ENCODE measurements at places on chromosomes 4 and X.

GRCh38 chrX:131894995-131895394 lies 128.1 kb upstream of the STK26 start:
- no peaks in the 10 kb centered on the region for H3K27me3 ChIP-seq
- H3K4me3 ChIP-seq: no peak overlapping the region
- no peaks in the 10 kb centered on the region for H3K4me1 ChIP-seq
- DNase-seq: no peak
- H3K36me3 ChIP-seq: no peaks in the 10 kb centered on the region

GRCh38 chr4:171644430-171645057 lies 168.7 kb upstream of the GALNTL6 start:
- H3K4me1 ChIP-seq: no peaks in the 10 kb centered on the region
- H3K4me3 ChIP-seq: no peak overlapping the region
- no peaks in the 10 kb centered on the region for H3K36me3 ChIP-seq
- peak; percentile 37 for DNase-seq
- no peak overlapping the region for H3K27ac ChIP-seq

DNA sequence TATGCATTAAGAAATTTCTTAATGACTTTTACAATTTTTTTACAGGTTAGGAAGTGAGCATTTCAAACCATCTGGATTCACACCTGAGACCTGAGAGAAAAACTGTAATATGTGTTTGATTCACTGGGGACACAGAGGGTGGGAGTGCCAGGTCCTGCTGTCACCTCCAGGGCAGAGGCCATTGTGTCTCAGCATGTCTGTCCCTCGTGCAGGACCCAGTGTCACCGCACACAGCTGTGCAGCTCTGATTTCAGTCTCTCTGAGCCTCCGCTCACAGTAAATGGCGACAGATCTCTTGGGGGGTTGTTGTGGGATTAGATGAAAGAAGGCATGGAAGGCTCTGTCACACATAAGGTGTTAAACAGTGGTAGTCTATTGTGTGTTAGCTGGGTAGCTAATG lies 23.0 kb upstream of the CLDN24 start:
- peak; percentile 34 for DNase-seq
- H3K4me3 ChIP-seq: no peak overlapping the region
- peaks cover 6% of the 10 kb centered on the region for H3K4me1 ChIP-seq

- no peak for DNase-seq
- H3K4me1 ChIP-seq: peaks cover 9% of the 10 kb centered on the region
- no peak overlapping the region for H3K27ac ChIP-seq
- no peak overlapping the region for H3K4me3 ChIP-seq
- no peaks in the 10 kb centered on the region for H3K36me3 ChIP-seq
- H3K27me3 ChIP-seq: no peaks in the 10 kb centered on the region
Observed at GRCh38 chrX:40088803-40089540, 8.8 kb downstream of the BCOR start.

DNA sequence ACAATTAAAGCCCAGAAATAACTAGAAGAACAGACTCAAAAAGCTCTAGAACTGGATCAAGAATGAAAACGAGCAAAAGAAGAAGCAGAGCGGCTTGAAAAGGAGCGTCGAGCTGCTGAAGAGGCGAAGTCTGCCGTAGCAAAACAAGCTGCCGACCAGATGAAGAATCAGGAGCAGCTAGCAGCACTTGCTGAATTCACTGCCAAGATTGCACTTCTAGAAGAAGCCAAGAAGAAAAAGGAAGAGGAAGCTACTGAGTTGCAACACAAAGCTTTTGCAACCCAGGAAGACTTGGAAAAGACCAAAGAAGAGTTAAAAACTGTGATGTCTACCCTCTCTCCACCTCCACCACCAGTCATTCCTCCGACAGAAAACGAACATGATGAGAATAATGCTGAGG lies 56.1 kb upstream of the PPP4R3C start:
- H3K36me3 ChIP-seq: no peaks in the 10 kb centered on the region
- no peak overlapping the region for H3K27ac ChIP-seq
- no peaks in the 10 kb centered on the region for H3K27me3 ChIP-seq
- no peaks in the 10 kb centered on the region for H3K4me1 ChIP-seq

DNA sequence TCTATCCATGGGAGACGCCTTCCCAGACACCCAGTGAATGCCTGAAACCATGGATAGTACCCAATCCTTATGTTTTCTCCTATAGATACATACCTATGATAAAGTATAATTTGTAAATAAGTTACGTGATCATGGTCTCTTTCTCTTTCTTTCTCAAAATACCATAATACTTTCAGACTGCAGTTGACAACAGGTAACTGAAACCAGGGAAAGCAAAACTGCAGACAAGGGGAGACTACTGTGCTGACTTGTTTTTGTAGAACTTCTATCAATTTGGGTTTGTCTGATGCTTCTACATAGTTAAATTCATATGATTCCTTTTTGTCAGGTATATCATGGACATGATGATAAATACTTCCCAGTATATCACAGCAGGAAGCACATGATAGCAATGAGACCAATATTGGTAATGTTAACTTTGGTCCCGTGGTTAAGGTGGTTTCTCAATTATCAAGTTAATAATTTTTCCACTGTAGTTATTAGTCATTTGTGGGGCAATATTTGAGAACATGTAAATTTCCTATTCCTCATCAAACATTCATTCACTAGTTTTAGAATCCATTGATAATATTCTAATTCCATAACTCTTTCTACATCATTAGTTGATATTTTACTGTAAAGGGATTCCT lies 298.0 kb upstream of the TET2 start:
- no peaks in the 10 kb centered on the region for H3K27me3 ChIP-seq
- H3K27ac ChIP-seq: no peak overlapping the region
- no peak overlapping the region for H3K4me3 ChIP-seq
- no peaks in the 10 kb centered on the region for H3K4me1 ChIP-seq

GRCh38 chrX:4382273-4382672 lies 668.8 kb upstream of the PRKX start:
- H3K27me3 ChIP-seq: no peaks in the 10 kb centered on the region
- H3K36me3 ChIP-seq: no peaks in the 10 kb centered on the region

- H3K27ac ChIP-seq: no peak overlapping the region
- no peaks in the 10 kb centered on the region for H3K4me1 ChIP-seq
- H3K4me3 ChIP-seq: no peak overlapping the region
- no peak for DNase-seq
- H3K27me3 ChIP-seq: no peaks in the 10 kb centered on the region
Observed at GRCh38 chrX:118773782-118774181, 46.4 kb downstream of the IL13RA1 start.
